Uterus (tissue), 4 donors: ENCODE measurements at places on chromosomes 6 and 20. TPM values are rescaled to one million over a fixed set of nuclear protein-coding genes. Genes with fewer than 3 reads are reported as not detected.

DNA sequence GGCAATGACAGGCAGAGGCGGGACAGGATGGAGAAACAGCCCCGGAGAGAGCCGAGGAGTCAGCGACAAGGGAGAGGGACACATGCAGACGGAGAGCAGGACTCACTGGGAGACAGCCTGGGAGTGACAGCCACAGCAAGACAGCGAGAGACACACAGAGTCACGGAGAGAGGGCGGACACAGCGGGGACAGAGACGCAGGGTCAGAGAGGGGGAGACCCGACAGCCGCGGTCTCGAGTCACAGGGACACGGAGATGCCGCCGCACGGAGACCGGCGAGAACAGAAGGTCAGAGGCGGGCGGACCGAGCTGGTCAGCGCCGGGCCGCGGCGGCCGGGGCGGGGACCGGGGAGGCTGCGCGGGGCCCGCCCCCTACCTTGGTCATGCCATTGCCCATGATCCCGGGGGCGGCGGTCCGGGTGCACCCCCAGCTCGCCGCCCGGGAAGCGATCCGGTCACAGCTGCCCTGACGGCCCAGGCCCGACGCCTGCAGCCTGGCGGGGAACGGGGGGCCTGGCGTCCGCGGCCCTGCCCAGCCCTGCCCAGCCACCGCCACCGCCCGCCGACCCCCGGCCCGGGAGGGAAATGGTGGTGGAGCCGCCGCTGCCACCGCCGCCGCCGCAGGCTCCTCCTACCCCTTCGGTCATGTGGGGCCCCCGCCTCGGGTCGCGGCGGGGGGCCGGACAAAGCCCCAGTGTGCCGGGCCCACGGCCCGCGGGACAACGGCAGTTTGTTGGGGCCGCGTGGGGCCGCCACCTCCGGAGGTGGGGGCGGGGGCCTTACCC is at the start of the genes DUSP15 and TTLL9:
Gene DUSP15, minus strand, starts transcription at position 586 of the 784 bp plus-strand sequence. Its CDS starts 190 bp downstream, at position 396.
Gene TTLL9, plus strand, starts transcription at position 693 of the 784 bp plus-strand sequence. CDS start 493 bp downstream, outside the sequence.
- no peak for DNase-seq

DNA sequence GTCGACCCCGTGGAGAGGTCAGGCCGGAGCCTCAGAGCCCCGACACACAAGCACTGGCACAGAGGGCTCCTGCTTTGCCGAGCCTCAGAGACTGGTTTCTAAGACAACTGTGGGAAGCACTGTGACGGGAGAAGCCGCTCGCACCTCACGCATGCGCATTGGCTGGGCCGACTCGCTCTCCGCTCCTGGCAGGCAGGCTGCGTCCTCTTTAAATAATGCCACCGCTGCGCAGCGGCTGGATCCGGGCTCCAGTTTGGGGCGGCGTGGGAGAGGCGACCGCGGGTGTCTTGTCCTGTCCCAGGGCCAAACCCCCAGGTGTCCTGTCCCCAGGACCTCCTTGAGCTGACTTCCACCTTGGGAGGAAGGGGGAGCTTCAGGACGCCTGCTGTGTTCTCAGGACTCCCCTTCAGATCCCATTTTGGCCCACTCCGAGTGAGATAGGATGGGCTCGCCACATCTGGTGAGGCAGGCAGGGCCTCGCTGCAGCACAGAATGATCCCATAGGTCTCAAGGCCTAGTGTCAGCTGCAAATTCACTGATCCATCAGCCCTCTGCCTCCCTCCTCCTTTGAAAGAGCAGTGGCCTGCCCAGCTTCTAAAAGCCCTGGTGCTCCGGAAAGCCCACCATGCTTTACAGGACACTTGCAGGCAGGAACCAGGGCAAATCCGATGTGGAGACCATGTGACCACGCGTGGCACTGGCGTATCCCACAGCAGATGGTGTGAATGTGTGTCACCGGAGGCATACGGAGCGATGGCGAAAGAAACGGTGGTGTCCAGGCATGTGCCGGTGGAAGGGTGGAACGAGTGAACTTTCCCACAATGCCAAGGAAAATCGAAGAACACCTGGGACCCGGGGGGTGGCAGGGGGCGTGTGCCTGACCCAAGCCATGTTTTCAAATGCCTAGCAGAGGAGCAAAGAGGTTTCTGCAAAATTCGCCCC is 169.3 kb upstream of the ZNF337 start:
- DNase-seq, result peak; percentile 59

- DNase-seq, result no peak
These were observed 13.6 kb downstream of the COL9A1 start for GRCh38 chr6:70289299-70289698.

DNA sequence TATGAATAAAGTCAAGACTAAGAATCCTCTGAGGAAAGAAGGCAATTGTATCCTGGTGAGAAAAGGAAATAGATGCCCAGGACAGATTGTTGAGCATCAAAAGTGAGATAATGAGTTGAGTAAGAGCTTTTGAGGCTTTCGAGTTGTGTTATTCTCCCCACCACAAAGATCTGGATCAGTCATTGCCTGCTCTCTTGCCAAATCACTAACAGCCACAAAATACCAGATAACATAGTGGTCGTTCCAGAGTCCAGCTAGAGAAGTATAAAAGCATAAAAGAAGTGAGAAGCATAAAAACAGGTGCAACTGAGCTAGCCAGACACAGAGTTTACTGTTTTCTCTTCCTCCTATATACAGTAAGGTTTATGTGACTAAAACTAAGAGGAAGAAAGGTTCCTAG is 4.9 kb downstream of the SPINT4 start:
- DNase-seq, result no peak

- DNase-seq, result no peak
These were observed 120.5 kb downstream of the TRIM27 start for GRCh38 chr6:28803337-28803709.

- no peak for DNase-seq
These were observed 66.5 kb downstream of the BANF2 start for GRCh38 chr20:17766226-17766625.

DNA sequence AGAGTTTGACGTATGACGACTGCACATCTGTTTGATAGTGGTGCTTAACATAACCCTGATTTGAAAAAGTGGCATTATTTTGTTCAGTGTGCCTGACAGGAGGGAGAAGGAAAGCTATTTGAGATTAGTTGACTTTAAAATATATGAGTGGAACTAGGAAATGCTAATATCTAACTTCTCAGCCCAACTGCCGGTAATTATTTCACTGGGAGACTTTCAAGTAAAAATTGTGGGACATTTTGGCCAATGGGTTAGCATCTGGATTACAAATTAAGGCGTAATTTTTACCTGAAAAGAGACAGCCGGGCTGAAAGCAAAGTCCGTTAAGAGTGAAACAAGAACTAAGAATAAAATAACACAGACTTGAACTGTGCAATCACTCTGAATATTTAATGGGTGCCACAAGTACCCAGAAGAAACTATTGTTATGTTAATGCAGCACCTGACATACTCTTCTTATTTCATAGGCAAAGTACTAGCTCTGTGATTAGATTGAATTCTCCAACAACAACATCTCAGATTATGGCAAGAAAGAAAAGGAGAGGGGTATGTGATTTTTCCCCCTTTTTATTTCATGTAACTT is 2.0 kb downstream of the HEY2 start:
- DNase-seq, result no peak

DNA sequence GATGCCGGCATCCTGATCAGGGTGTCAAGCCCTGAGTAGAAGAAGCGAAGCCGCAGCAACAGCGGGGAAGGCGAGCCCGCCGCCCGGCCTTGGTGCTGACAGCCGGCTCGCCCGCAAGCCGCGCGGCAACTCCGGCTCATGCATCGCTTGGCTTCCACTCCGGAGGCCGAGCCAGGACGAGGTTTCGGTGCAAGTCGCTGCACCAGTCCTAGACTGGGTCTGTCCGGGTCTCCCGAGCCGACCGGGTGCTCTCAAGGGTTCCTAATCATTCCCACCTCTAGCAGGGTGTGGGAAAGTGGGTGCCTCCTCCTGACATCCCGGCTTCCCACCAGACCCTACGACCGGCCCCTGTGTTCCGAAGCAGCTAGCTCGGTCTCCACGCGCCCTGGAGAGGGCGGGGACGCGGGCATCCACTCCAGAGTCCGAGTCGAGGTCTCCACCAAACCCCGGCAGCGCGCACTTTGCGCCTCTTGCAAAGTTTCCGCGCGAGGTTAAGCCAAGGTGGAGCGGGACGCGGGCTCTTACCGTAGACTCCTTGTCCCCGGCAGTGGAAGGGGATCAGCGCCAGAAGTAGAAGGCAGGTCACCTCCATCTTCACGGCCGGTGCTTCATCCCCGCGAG is 1.4 kb downstream of the MDGA1 start:
- DNase-seq, result peak; percentile 20

Gene TAP2
- 3.1 TPM for total RNA-seq

Gene TBX18
- 8.0 TPM for total RNA-seq

Gene RNASET2
- 26.5 TPM for total RNA-seq
